Karpas-422 (cell line): ENCODE measurements at places on chromosomes 7 and 10. TPM values are rescaled to one million over a fixed set of nuclear protein-coding genes. Genes with fewer than 3 reads are reported as not detected.

The GIMAP5 gene
- total RNA-seq: not detected in 2 replicates

The BEND7 gene
- not detected in 2 replicates for total RNA-seq

The GPR15LG gene
- total RNA-seq: not detected in 2 replicates

The GIMAP7 gene
- not detected in 2 replicates for total RNA-seq

The ZCCHC24 gene
- 0.60 and 0.61 TPM in 2 replicates for total RNA-seq

The NHLRC2 gene
- 14.7 and 21.9 TPM in 2 replicates for total RNA-seq

The FFAR4 gene
- total RNA-seq: not detected in 2 replicates

The CLRN3 gene
- total RNA-seq: not detected in 2 replicates

The CHST3 gene
- total RNA-seq: not detected in 2 replicates

The MBL2 gene
- not detected in 2 replicates for total RNA-seq

The CRTAC1 gene
- total RNA-seq: not detected in 2 replicates

The PKD1L1 gene
- total RNA-seq: 0.90 and 2.8 TPM in 2 replicates

The CDCA7L gene
- total RNA-seq: 278 and 314 TPM in 2 replicates

The GNAI1 gene
- total RNA-seq: not detected in 2 replicates
